ENCODE measurements at places on chromosomes 12 and 14. TPM values are rescaled to one million over a fixed set of nuclear protein-coding genes. Genes with fewer than 3 reads are reported as not detected.

- DNase-seq: no peak
These were observed 17.1 kb upstream of the PUS1 start for GRCh38 chr12:131911851-131912477.

- no peak for DNase-seq
These were observed 348.5 kb upstream of the TBX3 start for GRCh38 chr12:115032521-115032920.

EML1 gene
- 34.6 TPM for polyA plus RNA-seq

DNA sequence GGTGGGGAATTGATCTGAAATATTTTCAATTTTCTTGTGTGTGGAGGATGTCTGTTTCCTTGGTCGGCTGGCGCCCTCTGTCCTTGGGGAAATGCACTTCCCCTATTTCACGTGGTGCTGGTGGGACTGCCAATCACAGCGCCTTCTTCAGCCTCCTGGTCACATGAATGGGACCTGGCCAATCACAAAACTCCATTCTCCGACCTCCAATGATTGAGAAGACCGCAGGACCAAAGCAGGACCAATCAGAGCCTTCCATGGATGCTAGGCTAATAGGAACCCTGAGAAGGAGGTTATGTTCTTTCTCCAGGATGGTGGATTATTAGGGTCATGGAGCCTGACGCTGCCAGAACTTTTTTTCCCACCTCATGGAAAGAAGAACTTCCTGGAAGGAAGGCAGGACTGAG lies 188.7 kb downstream of the TTC8 start:
- no peak for DNase-seq

DNA sequence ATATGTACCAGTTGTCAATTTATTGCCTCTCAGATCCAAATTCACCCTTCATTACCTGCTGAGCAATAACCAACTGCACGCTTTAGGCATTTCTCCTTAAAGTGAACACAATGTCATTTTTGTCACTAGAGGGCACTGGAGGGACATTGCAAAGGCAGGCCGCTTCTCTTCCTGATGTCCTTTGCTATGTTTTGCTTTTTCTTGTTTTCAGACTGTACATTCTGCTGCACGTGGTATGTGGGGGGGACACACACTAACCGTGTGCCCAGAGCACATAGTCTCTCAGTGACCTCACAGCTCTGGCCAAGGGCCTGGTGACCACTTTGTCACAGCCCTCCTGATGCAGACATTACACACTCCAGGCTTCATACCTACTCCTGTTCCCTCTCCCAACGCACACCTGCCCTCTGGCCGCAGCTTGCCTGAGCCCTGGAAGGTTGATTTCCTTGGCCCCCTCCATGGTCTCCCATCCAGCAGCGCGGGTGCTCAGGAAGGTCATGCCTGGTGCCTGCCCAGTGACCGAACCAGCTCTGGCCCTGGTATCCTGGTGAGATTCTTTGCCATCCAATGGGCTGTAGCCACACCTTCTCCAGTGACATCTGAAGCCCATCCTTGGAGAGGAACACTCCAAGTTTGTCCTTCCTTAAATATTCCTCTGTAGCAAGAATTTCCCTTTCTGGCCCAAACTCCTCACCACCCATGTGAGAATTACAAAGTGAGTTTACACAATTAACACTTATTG lies 39.9 kb downstream of the MYO1H start:
- DNase-seq: no peak

FOXN4 gene
- 1.8 TPM for polyA plus RNA-seq

CCDC92 gene
- 48.4 TPM for polyA plus RNA-seq

DNA sequence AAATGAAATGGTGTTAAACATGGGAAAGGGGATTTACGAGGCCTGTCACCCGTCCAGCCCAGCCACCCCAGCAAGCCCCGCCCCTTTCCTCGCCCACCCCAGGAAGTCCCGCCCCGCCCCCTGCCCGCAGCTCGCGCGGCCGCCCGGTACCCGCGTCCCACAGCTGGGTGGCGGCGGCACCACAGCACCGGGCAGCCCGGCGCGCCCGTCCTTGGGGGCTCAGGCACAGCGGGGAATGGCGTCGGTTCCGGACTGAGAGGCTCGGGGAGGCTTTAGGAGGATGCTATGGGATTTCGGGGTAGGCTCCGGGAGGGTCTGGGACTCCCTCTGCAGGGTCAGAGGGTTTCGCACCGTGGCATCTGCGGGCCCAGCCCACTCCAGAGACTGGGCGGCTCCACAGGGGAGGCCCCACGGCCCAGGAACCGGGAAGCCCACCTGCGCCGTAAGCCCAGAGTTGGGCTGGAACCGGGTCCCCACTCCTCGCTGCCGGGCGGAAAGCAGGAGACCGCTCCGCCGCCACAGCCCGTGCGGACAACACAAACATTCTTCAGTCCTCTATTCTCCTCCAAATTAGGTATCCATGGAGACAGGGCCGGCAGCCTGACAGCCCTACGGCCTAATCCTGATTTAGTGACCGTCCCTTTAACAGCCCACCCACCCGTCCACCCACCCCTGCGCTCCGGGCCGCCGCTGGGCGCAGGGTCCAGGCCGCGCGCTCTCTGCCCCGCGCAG lies 1.4 kb downstream of the FIGNL2 start:
- no peak for DNase-seq

MFAP5 gene
- 0.64 TPM for polyA plus RNA-seq

CLEC2D gene
- 11.3 TPM for polyA plus RNA-seq

GRCh38 chr12:120849765-120850164 lies 54.4 kb downstream of the SPPL3 start:
- DNase-seq: no peak

GRCh38 chr12:109760930-109761921 lies 47.6 kb downstream of the FAM222A start:
- DNase-seq: no peak

DNA sequence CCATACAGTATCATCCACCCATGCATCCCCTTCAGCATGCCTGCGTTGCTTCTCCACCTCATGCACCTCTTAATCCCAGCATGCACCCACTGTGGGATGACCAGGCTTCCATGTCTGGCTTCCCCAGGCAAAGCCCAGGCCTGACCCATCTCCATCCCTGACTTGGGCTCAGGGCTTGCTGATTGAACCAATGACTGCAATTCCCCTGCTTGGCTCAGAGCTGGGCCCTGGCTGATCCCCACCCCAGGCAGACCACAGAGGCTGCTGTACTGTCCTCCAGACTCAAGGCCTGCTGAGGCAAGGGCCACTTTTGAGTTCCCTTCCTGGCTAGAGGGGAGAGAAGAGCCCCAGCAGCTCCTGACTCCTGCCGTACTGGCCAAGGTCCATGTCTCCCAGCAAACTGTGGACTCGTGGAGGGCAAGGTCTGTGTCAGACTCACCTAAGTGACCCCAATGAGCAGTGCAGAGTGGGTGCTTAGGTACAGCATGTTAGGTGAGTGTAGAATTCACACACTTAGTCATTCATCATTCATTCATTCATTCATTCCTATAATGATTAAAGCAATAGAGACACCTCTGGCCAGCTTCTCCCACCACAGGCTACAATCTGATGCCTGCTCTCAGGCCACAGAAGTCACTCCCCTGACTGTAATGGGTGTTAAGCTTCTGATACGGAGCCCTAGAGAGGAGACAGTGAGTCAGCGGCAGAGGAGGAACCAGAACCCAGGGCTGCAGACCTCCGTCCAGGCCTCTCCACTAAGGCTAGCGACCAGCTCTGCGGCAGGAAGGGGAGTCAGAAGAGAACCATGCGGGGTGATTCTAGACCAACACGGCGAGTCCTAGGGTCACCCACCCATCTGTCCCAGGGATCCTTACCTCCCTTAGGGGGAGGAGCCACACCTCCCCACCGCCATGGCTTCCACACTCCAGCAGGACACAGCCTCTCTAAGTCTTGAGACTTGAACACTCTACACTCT lies 2.9 kb downstream of the BEGAIN start:
- no peak for DNase-seq

DNA sequence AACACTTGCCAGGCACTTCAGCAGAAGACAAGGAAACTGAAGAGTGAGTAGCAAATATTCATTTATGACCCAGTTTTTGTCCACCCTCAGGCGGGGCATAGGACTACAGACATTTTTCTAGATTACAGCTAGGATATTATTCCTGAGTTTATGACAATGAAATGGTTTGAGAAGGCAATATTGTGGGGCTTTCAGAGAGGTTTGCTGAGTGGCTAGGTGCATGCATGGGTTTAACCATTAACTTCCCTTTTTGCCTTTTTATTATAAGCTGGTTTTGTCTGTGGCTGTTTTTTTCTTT lies 104.0 kb upstream of the BCAT1 start:
- no peak for DNase-seq

DNA sequence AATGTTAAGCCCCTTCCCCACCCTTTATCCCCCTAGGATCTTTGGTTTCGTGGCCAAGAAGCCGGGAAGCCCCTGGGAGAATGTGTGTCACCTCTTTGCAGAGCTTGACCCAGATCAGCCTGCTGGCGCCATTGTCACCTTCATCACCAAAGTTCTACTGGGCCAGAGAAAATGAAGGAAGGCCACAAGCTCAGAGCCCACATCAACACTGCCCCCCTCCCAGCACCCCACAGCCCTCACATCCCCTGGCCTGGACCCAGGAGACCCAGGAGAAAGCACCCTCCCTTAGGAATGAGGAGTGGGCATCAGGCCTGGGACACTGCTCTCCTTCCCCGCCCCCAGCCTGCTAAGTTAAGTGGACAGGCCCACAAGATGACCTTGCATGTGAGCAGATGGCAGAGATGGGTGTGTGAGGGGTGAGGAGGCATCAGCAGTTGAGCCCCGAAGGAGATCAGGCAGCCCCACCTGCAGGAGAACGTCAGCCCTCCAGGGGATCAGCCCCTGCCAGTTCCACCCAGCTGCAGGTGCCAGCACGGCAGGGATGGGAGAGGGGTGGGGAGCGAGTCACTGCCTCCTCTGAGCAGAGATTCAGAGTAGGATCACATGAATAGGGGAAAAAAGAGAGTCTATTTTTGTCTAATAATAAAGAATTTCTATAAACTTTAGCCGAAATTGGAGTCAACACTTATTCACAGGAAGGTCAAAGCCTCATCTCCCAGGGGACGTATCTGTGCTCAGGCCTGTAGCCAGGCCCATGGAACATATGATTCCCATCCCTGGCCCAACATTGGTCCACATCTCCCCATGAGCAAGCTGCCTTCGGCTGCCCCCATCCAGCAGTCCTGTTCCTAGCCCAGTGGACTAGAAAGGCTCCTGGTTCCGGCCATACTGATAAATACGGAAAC lies 14.1 kb downstream of the TNS2 start:
- DNase-seq: no peak

KIF26A gene
- polyA plus RNA-seq: 6.2 TPM

GRCh38 chr14:101810897-101811621 lies 49.5 kb downstream of the PPP2R5C start:
- DNase-seq: no peak

DNA sequence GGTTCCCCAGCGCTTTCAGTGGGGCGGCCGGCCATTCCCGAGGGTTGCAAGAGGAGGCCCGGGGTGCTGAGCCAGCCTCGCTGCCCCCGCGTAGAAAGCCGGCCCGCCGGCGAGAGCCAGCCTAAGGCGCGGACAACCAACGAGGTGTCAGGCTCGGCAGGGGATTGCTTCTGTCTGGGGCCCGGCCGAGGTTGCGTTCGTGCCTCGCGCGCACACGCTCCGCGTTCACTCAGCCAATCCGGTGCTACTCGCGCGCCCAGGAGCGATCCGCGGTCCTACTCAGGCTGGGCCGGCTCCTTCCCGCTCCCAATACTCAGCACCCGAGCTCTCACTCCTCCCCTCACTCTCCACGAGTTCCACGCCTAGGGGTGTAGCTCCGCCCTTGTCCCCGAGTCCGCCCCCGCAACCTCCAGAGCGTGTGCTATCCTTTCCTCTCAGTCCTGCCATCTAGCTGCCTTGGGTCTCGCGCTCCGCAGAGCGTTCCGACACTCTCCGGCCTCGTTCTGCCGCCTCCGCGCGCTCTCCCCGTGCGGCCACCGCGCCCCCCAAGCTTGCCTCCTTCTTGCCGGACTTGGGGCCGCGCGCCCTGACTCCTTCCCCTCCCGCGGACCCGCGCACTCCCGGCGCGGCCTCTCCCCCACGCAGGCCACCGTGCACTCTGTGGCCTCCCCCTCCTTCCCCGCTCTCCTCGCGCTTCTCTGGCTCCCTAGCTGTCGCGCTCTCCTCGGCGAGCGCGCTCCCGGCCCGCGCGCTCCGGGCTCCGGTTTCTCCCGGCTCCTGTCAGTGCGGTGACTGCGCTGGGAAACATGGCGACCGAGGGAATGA lies at the start of gene GPHN:
Gene GPHN, plus strand, starts transcription at position 426 of the 825 bp plus-strand sequence.
- DNase-seq: peak; percentile 95
